Suppressor macrophage (primary cell): ENCODE measurements at places on chromosomes 6 and 20.
A peak's percentile ranks its signal among the peaks of the same experiment; 100 is the strongest.

GRCh38 chr6:112027942-112028674 is 25.8 kb upstream of the CCN6 start:
- no peak for DNase-seq

DNA sequence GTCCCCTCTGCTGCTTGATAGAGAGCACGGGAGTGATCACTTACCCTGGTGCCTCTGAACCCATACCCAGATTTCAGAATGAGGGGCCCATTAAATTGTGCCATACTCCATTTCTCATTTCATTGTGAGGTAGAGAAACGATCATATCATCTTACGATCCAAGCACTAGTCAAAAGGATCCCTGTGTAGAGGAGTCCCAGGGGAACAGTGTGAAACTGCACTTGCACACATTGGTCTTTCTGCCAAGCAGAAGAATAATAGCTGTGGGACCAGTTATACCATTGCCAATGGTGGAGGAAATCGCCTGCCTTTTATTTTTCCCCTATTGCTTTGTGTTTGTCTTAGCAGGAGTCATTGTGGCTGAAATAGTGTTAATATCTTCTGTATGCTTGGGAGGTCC is 161.9 kb downstream of the FARS2 start:
- no peak for DNase-seq

GRCh38 chr20:43781215-43781614 is 54.4 kb upstream of the GTSF1L start:
- no peak for DNase-seq

GRCh38 chr6:113632220-113632864 is 224.8 kb upstream of the MARCKS start:
- peak; percentile 83 for DNase-seq

- peak; percentile 24 for DNase-seq
These were observed 107.8 kb downstream of the NFATC2 start for GRCh38 chr20:51434580-51435247.
